NCI-H526 treated with DMSO at 0.1 percent for 48 hours (cell line): ENCODE measurements at places on chromosomes 3 and 15.

GRCh38 chr3:156519758-156520162 lies 35.2 kb downstream of the SSR3 start:
- DNase-seq, result no peak

DNA sequence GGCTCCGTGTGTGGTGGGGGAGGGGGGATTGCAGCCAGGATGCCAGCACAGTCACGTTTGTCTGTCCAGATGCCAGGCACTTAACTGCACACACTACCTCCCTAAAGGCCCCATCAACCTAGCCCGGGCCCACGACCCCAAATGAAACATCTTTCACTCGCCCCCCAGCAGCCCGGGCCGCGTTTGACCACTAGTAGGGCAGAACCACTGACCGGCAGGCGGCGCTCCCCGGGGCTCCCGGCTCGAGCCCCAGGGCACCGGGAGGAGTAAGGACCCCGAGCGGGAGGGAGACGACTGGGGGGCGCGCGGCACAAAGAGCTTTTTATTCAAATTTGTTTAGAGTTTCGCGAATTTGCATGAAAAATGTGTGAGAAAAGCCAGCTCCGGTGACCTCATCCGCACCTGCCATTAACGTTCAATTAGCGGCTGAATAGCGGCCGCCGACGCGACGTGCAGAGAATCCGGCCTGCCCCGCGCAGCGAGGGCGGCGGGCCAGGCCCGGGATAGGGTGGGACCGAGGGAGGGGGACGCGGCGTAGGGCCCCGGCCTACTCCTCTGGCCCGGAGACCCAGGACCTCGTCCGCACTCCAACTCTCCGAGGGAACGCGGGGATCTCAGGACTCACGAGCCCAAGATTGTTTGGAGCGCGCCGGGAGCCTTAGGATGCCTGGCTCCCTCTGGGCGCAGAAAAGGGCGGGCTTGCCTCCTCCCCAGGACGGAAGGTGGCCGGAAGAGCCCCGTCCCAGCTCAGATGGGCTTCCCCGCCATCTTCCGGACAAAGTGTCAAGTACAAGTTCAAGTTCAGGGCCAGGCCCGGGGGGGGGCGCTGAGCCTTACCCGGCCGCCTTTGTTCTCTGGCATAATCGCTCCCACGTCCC lies 64.9 kb upstream of the POLG start:
- peak; percentile 65 for DNase-seq

- no peak for DNase-seq
Observed at GRCh38 chr3:45687828-45688193, 1.4 kb upstream of the SACM1L start.

- DNase-seq, result no peak
Observed at GRCh38 chr15:89835176-89835564, 20.5 kb upstream of the ANPEP start.

GRCh38 chr3:87805670-87806069 lies 253.1 kb downstream of the CGGBP1 start:
- no peak for DNase-seq

- no peak for DNase-seq
Observed at GRCh38 chr15:88769161-88769971, 33.9 kb upstream of the ACAN start.

- no peak for DNase-seq
Observed at GRCh38 chr3:66498687-66499621, 1.9 kb downstream of the LRIG1 start.

DNA sequence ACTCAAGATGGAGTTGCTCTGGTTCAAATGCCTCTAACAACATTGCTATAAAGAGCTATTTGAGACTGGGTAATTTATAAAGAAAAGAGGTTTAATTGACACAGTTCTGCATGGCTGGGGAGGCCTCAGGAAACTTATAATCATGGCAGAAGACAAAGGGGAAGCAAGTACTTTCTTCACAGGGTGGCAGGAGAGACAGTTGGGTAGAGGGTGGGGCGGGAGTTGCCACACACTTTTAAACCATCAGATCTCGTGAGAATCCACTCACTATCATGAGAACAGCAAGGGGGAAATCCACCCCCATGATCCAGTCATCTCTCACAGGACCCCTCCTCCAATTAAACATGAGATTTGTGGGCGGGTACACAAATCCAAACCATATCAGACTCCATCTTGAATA lies 30.7 kb downstream of the MAP2K5 start:
- no peak for DNase-seq
